ENCODE measurements at places on chromosomes 2 and 18. TPM values are rescaled to one million over a fixed set of nuclear protein-coding genes. Genes with fewer than 3 reads are reported as not detected.

- peak; percentile 46 for DNase-seq
These were observed 79.0 kb downstream of the TTC21B start for GRCh38 chr2:165874445-165875039.

- DNase-seq = no peak
These were observed 38.0 kb downstream of the CABYR start for GRCh38 chr18:24176727-24177416.

DNA sequence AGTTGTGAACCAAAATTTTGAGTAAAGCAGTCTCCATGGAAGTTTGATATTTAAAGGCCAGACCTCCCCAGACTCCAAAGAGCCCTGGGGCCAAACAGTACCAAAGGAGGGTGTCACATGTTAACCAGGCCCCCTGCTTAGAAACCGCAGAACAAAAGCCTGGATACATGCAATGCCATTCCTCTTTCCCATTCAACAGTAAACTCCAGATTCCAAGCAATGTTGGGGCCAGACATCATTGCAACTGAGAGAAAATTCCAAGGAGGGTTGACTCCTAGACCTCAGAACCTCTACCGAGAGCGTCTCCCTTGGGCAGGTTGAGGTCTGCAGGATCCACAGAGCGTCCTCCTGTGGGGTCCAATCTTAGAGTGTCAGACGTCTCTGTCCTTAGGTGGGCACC lies 404.4 kb upstream of the SYT4 start:
- DNase-seq = no peak

DNA sequence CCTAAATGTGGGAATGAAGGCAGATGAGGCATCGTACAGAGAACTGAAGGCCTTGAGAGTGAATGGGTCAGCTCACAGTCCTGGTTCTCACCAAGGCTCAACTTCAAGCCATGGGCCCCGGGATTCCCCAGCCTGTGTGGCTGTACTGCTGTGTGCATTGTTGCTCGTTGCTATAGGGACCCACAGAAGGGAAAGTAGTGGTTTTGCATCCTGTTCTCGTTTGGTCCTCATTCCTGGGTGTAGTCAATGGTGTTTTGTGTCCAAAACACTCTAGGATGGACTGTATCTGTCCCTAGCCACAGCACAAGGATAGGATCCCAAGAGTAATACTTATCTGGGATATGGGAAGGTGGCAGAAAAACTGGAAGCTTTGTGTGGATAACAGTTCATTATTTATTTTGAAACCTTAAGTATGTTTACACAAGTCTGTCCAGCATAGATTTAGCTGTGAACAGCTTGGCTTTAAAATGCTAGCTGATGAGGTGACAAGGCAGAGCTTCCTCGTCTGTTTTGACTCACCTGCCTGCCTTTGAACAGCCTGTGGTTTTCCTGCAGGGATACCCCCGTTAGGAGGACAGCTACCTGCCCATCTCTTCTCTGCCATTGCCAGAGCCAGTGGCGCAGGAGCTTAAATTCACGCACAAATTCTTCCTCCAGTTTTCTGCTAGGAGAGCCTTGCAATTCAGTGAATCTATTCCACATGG lies 85.0 kb downstream of the WDSUB1 start:
- no peak for DNase-seq

GRCh38 chr2:135030826-135031225 lies 16.4 kb downstream of the MAP3K19 start:
- DNase-seq = peak; percentile 39

GRCh38 chr2:223599640-223600380 lies 2.4 kb downstream of the SCG2 start:
- DNase-seq = peak; percentile 44

- DNase-seq = no peak
These were observed 498.2 kb upstream of the TNP1 start for GRCh38 chr2:217357886-217358620.

DNA sequence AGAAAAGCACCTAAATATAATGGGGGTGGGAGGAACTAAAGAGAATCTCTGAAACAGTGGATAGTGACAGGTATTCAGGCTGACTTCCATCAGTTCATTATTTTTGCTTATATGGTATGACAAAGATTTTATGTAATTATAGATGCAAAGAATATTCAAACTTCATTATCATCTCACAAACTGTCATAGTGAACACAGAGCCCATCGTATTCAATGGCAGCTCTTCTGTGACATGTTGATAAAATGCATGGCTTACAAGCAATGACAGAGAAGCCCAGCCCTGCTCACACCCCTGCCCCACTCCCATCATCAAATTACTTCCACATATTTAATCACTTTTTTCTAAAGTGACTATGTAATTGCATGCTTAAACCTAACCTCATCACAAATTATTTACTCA lies 904.3 kb downstream of the LRP1B start:
- no peak for DNase-seq

DNA sequence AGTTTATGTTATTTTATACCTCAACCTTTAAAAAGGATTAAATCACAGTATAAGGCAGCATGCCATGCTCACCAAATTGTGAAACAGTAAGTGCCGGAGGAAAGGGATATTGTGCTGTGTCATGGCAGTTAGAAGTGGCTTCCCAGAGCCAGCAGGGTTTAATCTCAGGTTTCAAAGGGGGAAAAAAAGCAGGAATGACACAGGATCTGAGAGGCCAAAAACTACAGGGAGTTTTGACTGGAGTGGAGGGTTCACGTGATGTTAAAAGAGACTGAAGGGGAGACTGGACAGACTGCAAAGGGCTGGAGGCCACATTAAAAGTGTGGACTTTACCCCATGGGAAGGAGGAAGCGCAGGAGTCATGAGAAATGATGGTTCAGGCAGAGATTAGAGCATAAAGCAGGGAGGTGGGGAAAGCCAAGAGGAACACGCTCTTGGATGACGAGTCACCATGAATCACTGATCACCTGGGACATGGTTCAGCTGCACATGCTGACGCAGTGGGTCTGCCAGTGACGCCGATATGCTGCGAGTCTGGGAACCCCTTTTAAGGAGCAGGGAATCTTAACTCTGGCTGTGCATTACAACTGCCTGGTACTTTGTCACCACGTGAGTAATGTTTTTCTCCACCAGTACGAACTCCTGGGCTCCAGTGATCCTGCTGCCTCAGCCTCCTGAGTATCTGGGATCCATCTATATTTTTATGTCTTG lies 6.1 kb downstream of the CHMP1B start:
- DNase-seq = peak; percentile 100

GRCh38 chr2:106536490-106536889 lies 49.3 kb downstream of the CD8B2 start:
- DNase-seq = no peak

DNA sequence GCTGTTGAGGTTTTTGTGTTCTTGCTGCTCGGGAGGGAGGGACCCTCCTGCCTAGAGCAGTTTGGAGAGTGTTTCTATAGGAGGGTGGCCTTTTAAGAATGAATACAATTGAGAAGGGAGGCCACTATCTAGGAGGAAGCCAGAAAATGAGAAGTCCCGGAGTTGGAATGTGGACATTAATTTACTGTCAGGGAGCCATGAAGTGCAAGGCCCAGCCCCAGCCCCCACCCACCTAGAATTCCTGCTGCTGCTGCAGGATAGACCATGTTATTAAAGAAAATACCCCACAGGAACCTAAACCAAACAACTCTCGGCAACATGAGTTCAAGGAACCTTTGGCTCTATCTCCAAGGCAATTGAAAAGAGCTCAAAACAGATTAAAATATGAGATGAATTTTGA lies 46.0 kb downstream of the ZBTB7C start:
- no peak for DNase-seq

DNA sequence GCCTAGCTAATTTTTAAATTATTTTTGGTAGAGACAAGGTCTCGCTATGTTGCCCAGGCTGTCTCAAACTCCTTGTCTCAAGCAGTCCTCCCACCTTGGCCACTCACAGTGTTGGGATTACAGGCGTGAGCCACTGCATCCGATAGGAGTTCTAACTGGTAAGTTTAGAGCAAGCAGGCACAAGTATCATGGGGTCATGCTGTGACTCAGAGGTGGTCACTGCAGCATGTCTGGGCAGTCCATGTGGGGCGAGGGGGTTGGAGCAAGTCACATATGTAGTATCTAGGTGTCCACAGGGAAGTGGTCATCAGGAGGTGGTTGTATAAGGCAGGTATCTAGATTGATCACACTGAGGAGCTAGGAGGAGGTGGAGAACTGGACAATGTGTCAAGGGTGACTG lies 22.7 kb upstream of the STARD7 start:
- no peak for DNase-seq

GRCh38 chr2:39492716-39493115 lies 55.6 kb upstream of the MAP4K3 start:
- no peak for DNase-seq

DNA sequence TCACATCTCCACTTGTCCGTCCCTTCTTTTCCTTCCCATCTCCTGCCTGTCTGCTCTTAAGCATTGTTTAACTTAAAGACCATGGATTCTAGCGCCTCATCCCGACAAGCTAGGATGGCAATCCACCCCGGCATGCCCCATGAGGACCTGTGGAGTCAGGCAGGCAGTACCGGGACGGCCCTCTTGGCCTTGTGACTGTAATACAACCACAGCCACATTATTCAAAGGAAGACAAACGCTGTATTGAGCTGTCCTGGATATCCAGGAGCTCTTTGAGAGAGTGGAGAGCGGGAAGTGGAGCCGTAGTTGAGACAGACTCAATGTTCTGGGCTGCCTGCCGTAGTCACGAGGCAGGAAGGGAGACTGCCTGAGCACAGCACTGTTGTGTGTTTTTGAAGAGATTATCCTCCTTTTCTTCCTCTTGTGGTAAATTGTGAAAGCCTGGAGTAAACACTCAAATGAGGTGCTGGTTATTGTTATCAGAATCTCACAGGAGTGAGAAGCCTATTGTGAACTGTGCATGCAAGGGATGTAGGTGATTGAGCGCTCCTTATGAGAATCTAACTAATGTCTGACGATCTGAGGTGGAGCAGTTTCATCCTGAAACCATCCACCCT lies 929.8 kb upstream of the CNTNAP5 start:
- no peak for DNase-seq

DNA sequence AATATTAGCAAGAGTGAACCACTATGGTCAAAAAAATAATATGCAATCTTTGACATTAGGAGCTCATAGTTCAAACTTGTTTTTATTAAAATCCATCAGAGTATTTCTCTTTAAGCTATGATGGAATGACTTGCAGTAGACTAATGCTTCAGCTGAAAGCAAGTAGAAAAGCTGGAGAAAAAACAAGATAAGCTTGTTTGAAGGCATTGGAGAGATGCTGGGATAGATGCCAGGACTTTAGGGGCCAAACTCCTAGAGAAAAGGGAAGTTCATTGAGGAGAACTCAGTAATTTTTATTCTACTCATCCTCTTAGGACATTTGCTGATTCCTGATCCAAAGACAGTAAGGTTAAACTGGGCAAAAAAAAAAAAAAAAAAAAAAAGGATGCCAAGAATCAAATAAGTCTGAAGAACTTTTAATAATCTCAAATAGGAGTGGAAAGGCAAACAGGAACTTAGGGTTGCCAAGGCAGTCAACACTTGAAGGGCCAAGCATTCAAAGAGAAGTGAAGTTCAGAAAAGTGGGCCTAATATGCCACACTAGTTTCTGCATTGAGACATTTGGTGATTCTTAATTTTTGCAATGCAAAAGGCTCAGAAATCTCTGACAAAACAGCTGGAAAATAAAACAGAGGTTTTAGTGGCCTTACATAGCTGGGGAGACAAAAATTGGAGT lies 19.7 kb upstream of the AFF3 start:
- DNase-seq = no peak

- no peak for DNase-seq
These were observed 102.4 kb downstream of the COL3A1 start for GRCh38 chr2:189076572-189076971.

DNA sequence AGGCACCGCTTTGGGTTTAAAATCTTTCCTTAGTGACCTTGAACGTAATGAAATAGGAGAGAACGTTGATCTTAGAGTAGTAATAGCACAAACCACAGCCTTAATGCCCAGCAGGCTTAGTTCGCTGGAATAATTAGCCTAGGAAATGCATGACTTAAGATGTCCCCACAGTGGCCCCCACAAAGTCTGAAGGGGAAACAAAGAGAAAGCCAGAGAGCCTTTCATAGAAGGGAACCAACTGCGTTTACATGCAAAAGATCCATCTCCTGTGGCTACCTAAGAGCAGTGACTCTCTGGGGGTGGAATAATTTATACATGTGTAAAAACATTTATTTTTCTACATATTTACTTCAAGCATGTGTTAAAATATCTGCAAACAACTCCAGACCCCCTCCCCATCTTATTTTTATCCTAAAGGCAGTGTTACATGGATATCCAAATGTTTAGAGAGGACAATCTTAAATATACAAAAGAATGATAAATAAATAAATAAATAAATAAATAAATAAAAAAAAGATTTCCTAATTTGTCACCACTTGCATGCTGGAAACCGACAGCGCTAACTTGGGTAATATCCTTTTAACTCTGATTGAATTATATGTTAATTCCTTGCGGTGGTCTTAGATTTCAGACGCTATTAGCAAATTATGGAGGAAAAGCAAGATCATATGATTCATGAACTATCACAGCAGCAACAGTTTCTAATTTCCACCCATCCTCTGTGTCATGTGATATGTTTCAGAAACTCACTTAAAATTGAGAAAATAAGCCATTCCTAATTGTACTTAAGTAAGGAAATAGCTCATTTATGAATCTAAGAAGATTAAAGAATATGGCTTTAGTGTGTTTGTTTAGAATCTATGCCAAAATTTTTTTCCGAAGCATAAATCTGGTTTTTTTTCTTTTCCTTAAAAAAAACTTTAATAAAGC lies 23.4 kb upstream of the CYP1B1 start:
- no peak for DNase-seq

GRCh38 chr2:160918258-160918657 lies 242.0 kb upstream of the TANK start:
- no peak for DNase-seq

DNA sequence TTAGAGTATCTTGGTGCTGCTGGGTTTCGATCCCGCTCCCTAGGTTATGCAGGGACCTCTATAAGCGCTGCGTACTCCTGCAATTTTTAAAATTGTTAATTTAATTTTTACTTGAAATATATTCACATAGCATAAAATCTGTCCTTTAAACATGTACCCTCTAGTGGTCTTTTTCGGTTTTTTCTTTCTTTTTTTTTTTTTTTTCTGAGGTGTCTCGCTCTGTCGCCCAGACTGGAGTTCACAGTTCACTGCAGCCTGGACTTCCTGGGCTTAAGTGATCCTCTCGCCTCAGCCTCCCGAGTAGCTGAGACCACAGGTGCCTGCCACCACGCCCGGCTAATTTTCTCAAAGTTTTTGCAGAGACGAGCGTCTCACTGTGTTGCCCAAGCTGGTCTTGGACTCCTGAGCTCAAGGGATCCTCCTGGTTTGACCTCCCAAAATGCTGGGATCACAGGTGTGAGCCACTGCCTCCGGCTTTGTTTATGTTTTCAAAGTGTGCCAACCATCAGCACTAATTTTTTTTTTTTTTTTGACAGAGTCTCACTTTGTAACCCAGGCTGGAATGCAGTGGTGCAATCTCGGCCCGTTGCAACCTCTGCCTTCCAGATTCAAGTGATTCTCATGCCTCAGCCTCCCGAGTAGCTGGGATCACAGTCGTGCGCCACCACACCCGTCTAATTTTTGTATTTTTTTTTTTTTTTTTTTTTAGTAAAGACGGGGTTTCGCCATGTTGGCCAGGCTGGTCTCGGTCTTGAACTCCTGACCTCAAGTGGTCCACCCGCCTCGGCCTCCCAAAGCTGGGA lies 585 bp upstream of the MOB1A start:
- DNase-seq = no peak

- DNase-seq = no peak
These were observed 101.6 kb upstream of the RIOK3 start for GRCh38 chr18:23351521-23351920.

GRCh38 chr2:16325016-16325975 lies 340.3 kb downstream of the CYRIA start:
- DNase-seq = no peak

TTLL4 gene
- total RNA-seq = 27.4 TPM

GRHL1 gene
- total RNA-seq = 2.5 TPM

TUBA3E gene
- not detected for total RNA-seq

LCT gene
- total RNA-seq = not detected

RAB31 gene
- total RNA-seq = 88.7 TPM

C2orf66 gene
- 0.54 TPM for total RNA-seq

ANKRD30B gene
- not detected for total RNA-seq

All from astrocyte (in vitro differentiated cells and primary cell).